ENCODE measurements at places on chromosomes 6 and 20. TPM values are rescaled to one million over a fixed set of nuclear protein-coding genes. Genes with fewer than 3 reads are reported as not detected.

Gene EMILIN3
- not detected for total RNA-seq

Gene COL21A1
- total RNA-seq, result 0.30 TPM

Gene BPIFB3
- not detected for total RNA-seq

Gene CTSA
- 108 TPM for total RNA-seq

Gene FGD2
- total RNA-seq, result not detected
